ENCODE measurements at places on chromosomes 11 and 22.

DNA sequence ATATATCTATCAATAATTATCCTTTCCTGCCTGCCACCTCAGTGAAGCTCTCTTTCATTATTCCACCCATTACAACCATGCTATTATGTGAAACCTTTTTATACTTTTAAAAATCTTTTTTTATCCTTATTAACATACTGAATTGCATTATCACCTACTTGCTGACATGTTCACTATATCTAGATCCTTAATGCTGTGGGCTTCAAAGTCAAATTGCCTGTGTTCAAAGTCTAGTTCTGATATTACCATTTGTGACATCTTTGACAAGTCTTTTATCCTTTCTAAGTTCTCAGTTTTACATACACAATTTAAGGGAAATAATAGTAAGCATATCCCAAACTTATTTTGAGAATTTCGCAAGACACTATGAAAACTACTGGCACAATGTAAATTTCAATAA lies 2239.4 kb downstream of the LRRC4C start:
- no peak for DNase-seq

- no peak for DNase-seq
Observed at GRCh38 chr11:77386178-77386577, 84.7 kb upstream of the GDPD4 start.

GRCh38 chr22:42327462-42328129 lies 57.1 kb upstream of the TCF20 start:
- DNase-seq = no peak

- DNase-seq = no peak
Observed at GRCh38 chr22:30523646-30524489, 18.4 kb upstream of the SEC14L4 start.

GRCh38 chr11:29051935-29052334 lies 943.7 kb downstream of the METTL15 start:
- no peak for DNase-seq

DNA sequence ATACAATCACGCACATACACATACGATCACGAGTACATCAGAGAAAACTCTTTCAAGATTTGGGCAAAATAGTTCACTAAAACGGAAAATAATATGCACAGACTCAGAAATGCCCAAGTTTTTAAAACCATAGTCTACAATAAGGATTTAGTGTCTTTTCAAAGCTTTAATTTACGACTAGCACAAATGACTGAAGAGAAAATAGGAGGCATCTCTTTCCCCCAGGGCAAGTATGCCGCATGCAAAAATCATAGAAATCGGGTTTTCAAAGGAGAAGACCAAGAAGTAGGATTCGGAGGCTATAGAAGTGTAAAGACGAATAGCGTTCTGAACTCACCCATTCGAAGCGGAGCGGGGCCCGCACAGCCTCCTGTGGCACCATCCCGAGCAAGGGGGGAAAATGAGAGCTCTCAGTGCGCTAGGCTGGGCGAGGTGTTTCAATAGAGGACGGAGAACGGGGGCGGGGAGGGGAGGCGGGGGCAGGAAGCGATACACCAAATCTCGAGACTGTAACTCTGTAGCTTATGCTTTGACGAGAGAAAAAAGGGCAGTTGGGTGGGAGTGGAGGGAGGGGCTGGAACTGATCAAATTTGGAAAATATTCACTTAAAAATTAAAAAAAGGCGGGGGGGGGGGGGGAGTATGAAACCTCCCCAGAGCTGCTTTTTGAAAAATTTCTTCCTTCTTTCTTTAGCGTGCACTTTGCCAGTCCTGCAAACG lies 15.8 kb downstream of the BLID start:
- no peak for DNase-seq

DNA sequence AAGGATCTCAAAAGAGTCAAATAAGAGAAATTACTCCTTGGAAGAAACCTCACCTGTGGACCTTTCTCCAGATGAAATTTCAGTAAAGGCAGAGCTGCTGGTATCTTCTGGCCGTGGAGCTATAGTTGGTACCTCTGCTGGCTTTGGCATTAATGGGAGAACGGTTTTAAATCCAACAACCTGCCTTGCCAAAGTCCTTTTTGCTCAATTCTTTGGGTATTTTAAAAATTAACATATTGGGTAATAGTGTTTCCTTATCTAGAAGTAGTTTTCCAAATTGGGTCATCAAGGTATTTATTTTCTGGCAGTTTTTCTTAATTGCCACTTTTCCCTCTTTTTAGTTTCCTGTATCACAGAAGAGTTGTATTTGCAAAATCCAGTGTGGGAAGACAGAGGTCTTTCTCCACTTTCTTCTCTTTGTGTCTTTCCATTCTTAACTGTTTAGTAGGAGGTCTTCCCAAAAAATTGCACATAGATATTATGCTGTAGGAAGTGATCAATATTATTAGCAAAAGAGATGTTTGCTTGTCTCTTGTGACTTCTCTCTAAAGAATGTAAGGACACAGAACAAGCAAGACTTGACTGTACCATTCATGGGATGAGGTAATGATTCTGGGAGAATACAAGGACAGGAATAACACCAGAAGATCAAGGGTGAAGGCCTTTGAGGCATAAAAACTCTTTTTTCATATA lies at the start of gene SAA4:
Gene SAA4, minus strand, starts transcription at position 139 of the 693 bp plus-strand sequence. CDS start 876 bp downstream, outside the sequence.
- no peak for DNase-seq

DNA sequence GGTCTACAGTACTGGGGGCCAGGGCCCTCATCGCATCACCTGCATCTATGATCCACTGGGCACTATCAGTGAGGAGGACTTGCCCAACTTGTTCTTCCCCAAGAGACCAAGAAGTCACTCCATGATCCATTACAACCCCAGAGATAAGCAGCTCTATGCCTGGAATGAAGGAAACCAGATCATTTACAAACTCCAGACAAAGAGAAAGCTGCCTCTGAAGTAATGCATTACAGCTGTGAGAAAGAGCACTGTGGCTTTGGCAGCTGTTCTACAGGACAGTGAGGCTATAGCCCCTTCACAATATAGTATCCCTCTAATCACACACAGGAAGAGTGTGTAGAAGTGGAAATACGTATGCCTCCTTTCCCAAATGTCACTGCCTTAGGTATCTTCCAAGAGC lies 3.8 kb upstream of the PPFIBP2 start:
- no peak for DNase-seq

DNA sequence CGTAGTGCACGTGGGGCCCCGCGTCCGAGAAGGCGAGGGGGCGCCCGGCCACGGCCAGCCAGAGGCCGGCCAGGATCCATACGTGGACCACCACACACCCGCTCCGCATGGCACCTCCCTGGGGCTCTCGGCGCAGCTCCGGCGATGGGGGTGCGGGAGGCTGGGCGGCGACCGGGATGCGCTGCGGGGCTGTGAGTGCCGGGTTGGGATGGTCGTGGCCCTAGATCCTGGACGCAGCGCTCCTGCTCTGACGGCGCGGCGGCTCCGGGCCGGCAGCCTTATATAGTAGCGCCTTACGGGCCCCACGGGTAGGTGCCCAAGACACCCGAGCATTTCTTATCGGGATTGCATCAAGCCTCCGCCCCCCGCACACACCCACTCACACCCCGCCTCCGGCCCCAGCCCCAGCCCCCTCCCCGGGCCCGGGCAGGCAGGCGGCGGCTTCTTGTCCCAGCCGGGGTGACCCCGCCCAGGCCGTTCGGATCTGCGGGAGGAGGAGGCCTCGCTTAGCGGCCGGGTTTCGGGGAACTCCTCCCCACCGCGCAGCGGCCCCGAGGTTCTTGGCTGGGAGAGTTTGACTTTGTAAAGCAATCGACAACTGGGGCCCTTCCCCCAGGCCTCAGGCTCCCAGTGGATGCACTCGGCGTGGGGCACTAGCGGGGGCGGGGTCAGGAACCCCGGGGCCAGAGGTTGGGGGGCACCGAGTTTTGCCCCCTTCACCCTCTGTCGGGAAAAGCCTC lies at the start of gene FGF19:
Gene FGF19, minus strand, starts transcription at position 255 of the 740 bp plus-strand sequence. Its CDS starts 146 bp downstream, at position 109.
- DNase-seq = no peak

DNA sequence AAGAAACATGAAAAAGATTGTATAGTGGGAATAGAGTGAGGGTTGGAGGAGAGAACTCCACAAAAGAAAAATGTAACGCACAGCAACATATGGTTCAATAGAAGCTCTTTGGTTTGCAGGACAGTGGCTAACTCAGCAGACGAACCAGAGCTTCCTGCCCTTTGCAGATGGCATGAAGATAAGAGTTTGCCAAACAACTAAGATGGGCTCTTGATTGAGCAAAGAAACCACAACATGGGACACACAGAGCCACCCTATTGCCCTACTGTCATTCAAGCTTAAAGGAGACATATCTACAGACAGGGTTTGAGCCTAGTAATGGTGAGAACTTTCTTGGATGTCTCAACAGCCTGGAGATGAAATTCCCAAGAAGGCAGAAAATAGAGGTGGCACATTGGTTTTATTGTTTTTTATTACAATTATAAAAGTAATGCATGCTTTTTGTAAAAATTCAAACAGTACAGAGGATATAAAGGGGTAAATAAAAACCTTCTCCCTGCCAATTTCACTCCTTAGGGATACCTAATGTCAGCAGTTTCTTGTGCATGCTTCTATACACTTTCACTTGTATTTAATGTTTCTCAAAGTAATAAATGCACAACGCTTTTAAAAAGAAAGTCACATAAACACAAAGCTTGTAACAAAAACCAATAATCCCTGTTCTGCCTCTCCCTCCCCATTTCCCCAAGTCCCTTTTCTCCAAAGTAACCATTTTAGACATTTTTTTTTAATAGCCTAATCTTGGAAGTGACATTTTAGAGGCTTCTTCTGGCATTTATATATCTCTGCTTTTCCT lies 63.7 kb downstream of the COPB1 start:
- no peak for DNase-seq

- no peak for DNase-seq
Observed at GRCh38 chr11:57641011-57641807, 8.5 kb downstream of the YPEL4 start.

All from stimulated activated CD4-positive, alpha-beta T cell treated with anti-CD3 and anti-CD28 coated beads, Interleukin-2, amount 100 ng/mL, for 48 hours (primary cell).